ENCODE measurements at places on chromosomes 4 and X. TPM values are rescaled to one million over a fixed set of nuclear protein-coding genes. Genes with fewer than 3 reads are reported as not detected.

Gene SH3TC1
- 24.0 TPM for total RNA-seq

Gene CXorf49
- total RNA-seq: not detected

Gene ESX1
- not detected for total RNA-seq

DNA sequence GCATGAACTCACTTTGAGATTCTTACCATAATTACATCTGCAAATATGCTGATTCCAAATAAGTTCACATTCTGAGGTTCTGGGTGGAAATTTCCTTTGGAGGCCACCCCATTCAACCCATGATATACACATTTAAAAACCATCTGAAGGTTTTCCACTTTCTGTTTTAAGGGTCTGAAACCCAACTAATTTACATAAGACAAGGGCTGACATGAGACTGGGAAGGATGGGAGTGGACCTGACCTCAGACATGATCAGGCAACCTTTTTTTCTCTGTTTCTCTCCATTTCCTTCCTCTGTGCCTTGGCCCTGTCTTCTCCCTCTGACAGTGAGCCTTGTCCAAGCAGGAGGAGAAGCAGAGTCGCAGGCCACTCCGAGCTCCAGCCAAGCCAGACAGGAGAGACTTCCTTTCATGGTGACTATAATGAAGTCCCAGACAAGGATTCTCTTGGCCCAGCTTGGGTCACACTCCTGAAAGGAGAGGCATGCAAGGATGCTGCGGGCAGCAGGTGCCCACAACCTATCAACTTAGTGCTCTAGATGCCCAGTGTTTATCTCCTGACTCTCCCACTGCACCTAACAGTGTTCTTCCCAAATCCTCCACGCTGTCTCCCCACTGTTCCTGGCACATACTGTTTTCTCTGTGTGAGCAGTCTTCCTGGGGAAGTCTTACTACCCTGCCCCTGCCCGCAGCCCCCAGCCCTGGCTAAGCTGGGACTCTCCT, 39.9 kb downstream of the MSX1 start:
- H3K36me3 ChIP-seq: no peaks in the 10 kb centered on the region
- no peak overlapping the region for H3K27ac ChIP-seq
- H3K4me1 ChIP-seq: peaks cover 7% of the 10 kb centered on the region
- no peak for DNase-seq

GRCh38 chrX:119757979-119758730, at the start of gene SOWAHD:
TSS of gene SOWAHD (plus strand) at chrX:119758588. CDS start at chrX:119758668, 80 bp downstream.
- peaks cover 16% of the 10 kb centered on the region for H3K4me1 ChIP-seq
- peak within 1 kb of the TSS; percentile 78 for H3K4me3 ChIP-seq
- peaks cover 19% of the 10 kb centered on the region for H3K27me3 ChIP-seq
- no peak within 1 kb of the TSS for H3K27ac ChIP-seq
- DNase-seq: no peak

DNA sequence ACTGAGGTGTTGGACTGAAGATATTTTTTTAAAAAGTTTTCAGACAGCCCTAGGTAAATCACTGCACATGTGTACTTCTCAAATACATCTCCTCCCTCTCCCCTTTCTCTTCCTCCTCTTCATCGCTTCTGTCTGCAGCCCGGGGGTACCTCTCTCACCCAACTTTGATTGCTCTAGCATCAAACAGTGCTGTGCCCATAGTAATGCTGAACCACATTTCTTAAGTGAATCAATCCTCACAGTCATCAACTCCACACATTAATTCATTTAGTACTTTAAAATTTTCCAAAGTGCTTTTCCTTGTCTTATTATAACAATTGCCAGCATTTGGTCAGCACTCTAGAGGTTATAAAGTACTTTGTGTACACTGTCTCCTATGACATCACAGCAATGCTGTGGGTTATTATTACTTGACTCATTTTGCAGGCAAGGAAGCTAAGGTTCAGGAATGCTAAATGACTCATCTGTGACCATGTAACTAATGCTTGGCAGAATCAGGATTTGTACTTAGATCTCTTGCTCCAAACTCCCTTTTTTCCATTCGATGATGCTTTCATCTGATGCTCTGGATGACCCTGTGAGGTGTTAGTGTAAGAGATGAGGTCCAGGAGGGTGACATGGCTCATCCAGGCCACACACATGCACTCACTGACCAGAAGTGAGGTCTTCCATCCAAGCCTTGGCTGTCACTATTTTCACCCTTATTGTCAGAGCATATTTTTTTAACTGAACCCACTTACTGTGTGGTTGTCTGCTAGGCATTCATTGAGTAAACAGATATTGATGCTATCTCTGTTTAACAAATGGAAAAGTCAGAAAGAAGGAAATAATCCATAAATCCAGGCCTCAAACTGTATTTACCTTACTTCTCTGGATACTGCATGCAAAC, 58.8 kb downstream of the RHOH start:
- no peak overlapping the region for H3K4me3 ChIP-seq
- DNase-seq: no peak

Measured in mesothelial cell of epicardium (in vitro differentiated cells).